ENCODE measurements at places on chromosomes 1 and 21.

DNA sequence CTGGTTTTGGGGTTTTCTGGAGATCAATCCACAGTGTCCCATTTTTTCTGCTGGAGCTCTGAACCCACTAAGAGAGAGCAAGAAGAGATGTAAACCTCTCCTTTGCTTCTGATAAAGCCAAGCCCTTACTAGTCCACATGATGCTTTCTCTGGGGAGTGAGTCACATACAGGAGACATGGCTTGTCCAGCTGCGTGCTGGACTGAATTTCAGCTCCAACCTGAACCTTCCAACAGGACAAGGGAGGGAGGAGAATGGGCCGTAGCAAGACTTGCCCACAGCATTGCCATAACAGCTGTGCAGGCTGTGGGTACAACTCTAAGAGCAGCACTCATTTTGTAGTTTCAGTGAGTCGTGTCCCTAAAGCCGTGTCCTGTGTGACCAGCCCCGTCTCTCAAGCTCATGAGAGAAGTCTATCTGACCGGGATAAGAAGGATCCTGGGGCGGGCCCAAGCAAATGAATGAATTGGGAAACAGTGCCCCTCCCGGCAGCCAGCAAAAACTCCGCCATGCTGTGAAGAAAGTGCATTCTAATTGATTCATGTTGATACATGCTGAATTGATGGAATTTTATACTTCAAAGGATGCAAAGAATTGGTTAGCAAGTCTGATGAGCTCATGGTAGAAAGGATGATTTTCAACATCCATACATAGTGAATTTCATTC, 195.2 kb downstream of the GABPA start:
- DNase-seq, result no peak

DNA sequence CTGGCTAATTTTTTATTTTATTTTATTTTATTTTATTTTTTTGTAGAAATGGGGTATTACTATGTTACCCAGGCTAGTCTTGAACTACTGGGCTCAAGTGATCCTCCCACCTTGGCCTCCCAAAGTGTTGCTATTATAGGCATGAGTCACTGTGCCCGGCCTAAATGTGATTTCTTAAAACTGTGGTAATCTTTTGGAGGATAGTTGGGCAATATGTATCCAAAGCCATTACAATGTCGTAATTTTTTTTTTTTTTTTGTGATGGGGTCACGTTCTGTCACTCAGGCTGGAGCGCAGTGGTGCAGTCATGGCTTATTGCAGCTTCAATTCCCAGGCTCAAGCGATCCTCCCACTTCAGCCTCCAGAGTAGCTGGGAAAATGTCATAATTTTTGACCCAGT, 14.2 kb downstream of the ETV3L start:
- no peak for DNase-seq

- DNase-seq, result no peak
Measured at GRCh38 chr1:17306921-17307320, 1.1 kb upstream of the PADI4 start.

DNA sequence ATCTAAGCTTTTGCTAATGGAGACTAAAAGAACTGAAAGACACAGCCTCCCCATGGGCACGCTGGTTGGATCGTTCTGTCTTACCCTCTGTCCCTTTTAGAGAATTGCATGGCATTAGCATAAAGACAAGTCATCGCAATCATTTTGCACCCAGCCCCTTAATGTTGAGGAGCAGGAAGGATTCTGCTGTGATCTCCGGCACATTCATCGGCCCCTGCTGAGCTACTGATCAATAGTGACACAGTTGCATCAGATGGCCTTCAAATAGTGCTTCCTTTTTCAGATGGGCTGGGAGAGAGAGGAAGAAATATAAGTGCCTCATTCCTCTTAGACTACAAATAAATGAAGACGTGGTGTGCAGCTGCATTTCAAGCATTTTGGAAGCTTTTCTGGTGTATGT, 75.4 kb downstream of the NOS1AP start:
- no peak for DNase-seq

DNA sequence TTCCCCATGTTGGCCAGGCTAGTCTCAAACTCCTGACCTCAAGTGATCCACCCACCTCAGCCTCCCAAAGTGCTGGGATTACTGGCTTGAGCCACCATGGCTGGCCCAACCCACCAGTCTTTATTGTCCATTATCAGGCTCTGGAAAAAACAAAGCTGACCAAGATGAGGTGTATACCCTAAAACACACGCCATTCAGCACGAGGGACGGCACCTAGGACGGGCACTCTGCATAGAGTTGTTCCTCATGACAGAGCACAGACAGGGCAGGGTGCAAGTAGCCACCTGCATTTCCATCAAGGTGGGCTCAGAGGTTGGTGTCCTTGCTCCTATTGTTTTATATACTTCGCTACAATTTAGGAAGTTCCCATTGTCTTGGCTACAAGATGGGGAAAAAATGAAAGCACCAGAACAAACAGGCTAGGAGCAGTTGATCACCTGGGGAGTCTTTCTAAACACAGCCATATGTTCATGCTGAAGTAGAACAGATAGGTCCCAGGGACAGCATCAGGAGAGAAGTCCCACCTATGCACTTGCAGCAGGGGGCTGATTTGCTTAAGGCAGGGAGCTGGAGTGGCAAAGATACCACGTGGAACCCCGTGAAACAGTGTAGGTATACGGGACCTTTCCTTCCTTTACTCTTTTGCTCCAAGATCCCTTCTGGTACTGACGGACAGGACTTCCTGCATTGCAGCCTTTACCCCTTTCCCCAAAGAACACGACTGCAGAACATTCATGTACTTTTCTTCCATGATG, 4.5 kb downstream of the KRTCAP2 start:
- no peak for DNase-seq
